ENCODE measurements at places on chromosomes 2 and 18.

DNA sequence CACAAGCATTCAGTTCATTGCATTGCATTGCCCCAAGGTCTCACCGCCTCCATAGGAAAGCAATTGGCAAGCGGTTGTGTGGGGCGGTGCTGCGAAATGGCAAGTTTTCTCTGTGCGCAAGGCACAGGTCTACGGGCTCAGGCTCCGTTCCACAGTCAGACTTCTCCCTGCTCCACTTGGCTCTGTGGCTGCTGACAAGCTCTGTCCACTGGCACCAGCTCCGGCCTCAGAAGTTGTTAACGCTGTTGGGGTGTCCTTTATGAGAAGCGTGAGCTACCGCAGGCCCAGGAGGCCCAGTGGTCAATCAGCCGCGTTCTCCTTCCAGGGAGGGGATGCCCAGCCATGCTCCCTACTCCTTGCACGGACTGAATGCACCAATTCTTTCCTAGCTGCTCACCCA lies 87.0 kb upstream of the GATA6 start:
- no peak for DNase-seq

DNA sequence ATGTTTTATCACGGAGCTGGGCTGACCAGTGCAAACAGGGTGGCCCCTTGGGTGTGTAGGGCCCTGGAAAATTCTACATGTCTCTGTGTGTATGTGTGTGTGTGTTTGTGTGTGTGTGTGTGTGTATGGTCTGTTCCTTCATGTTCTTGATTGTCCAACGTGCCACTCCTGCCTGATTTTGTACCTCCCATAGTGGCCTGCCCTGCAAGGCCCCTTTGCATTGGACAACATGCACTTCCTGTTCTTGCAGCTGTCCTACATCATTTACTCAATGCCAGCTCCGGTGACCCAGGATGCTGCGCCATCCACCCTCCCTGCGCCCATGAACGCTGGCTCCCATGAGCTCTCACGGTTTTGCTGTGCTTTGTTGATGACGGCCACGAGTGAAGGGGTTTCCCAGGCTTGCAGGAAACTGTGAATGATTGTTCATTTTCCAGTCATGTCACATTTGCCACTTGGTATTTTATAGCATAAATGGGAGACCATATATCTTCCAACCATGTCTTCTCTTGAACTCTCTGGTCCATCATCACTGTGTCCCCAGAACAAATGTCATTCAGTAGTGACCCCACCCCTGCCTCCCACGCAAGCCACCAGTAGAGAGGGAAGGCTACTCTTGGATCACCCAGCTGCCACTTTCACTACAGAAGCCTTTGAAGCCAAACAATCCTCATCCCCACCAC lies 69.7 kb upstream of the NCK2 start:
- no peak for DNase-seq

DNA sequence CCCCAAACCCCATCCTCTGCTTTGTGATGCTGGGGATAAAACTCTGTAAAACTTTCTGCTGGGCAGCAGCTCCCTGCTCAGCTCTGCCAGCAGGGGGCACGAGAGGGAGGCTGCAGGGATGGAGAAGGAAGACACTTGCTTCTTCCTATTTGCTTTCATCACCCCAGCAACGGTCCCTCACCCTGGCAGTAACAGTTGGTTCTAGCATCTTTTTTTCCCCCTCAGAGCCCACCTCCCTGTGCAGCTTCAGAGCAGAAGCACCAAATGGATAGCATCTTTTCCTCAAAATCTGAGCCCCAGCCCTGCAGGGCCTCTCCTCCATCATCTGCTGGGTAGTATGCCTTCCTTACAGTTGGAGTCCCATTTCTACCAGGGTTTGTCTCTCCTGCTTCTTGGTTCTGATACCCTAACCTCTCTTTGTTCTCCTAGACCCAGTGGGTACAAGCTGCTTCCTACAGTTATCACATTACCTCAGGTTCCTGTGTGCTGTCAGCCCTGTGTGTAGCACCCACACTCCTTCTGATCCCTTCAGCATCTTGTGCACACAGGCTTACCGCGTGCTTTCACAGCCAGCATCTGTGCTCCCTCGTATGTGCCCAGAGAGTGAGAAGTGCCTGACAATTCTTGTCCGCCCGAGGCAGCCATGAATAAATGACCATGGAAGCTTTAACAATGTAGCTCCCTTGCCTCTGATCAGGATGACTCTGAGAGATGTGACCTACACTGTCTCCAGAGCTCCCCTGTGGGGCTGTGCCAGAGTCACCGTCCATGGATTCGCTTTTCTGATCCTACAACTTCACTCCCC lies 14.5 kb downstream of the CKAP2L start:
- no peak for DNase-seq

- no peak for DNase-seq
These were observed 136.4 kb downstream of the SCG2 start for GRCh38 chr2:223465793-223466192.

DNA sequence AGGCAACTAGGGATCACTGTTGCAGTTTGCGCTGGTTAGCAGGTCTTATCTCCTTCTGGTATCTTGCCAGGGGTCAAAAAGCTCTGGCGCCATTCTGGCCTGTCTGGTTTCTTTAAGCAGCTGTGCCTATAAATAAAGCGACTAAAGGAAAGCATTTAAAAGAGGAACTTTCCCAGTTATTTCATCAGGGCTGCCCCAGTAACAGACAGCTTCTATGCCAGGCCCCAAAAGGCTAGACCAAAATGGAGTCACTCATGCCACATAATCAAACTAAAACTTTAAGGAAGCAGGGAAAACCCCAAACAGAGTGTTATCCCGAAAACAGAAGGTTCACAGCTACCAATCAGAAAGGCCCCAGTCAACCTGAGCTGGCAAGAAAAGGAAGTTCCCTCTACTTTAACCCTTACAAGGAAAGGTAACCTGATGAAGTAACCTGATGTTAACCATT lies 41.2 kb upstream of the HNRNPA3 start:
- no peak for DNase-seq

DNA sequence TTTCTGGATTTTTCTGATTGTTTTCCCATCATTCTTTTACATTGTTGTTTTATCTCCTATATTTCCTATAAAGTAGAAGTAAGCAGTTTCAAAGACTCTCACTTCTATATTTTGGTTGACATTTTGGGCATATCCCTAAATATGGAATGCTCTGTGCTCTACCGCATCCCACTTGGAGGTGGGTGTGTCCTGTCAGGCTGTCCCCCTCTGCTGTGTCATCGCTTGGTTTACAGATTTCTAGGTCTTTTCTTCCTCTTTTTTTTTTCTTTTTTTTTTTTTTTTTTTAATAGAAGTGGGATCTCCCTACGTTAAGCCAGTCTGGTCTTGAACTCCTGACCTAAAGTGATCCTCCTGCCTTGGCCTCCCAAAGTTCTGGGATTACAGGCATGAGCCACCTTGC lies 13.3 kb downstream of the DGKD start:
- DNase-seq, result no peak

GRCh38 chr18:72848503-72849237 lies 19.1 kb downstream of the NETO1 start:
- no peak for DNase-seq

GRCh38 chr18:35376393-35376741 lies 770 bp downstream of the ZNF396 start:
- DNase-seq, result no peak

DNA sequence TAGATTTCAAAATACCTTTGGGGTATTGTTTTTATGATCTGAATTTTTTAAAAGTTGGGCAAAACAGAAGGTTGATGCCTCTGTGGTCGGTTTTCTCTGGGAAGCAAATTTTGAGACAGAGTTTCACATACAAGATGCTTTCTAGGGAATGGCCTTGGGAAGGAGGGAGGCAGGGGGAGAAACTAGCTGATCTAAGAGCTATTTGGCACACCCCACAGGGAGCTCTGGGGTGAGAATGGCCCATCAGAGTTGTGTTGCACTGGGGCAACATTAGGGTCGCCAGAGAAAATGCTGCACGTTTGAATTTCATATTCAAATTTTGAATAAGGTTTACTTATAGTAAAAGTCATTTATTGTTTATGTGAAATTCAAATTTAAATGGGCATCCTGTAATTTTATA lies 11.9 kb upstream of the ADAM23 start:
- no peak for DNase-seq

DNA sequence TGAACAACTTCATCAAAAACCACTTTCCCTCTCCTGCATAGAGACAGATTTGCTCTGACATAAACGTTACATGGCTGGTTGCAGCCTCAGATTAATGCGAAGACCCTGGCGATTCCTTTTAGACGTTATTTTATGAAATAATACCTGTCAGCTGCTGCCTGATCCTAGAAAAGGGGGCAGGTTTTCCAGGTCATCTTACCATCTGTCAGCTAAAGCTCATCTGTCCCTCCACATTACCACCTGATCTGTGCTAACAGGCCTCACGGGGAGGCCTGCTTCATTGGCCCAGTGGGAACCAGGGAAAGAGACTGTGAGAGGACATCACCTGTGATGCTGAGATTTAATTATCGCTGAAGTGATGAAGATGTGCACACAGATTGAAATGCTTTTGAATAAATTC lies 261.0 kb downstream of the ARHGAP15 start:
- DNase-seq, result no peak

GRCh38 chr2:96952016-96952750 lies 34.2 kb downstream of the FAM178B start:
- no peak for DNase-seq

- no peak for DNase-seq
These were observed 275.3 kb downstream of the RAD51AP2 start for GRCh38 chr2:17242813-17243485.

DNA sequence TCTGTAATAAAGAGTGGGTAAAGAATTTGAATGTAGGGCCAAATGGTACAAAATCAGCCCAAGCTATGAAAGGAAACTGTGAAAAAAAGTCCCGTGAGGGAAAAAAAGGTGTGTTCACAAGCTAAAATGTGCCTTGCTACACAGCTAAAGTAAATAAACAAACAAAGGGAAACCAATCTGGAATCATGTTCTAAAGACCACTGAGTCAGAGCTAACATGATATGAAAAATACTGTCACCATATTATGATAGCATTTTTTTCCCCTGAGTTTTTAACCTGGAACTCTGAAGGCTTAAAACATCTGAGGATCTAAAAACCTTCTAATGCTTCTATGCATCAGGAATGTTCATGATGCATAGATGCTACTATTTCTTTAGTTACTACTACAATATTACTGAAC lies 58.8 kb downstream of the SCN1A start:
- no peak for DNase-seq

DNA sequence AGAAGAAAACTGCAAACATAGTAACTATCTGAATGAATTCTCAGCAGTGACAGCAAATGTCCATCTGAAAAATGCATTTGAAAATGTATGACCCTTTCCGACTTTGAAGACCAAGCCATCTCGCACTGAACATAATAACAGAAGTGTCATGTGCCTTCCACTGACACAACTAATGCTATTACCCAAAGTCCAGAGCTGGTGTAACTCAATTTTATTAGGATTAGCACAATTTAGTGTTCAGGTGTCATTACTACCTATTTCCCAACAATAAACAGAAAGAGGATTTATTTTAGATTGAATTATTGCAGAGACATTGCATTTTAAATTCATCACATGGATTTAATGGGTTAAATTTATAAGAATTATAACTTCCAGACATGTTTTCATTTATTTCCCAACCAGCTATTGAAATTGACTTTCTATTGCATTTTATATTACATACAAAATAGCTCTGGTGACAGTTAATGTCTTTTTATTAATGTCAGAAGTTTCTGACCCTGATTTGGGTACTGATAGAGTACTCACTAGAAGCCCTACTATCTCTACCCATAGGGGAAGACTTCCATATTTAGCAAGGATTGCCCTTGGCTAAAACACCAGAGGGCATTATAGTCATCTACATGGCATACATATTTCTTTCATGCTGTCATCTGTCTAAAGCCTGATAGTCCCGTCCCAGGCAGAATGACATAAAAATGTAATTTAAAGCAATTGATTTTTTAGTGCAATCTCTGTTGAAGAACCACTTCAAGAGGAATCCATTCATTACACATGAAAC lies 7.0 kb upstream of the STK39 start:
- DNase-seq, result no peak

DNA sequence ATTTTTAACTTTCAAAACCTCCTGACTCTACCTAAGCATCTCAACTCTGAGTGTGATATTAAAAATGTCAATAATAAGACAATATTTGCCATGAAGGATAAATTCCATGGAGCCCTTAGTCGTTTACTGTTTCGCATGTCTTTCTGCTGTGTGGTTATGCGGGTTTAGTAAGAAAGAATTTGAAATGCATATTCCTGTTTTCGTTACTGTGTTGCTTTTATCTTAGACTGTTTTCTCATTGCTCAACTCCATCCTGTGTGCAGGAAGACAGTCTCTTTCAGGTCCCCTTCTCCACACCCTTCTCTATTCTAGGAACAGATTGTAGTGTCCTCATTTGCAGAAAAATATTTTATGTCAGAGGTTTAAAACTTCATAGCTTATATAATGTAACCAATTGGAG lies 82.5 kb upstream of the MAP3K20 start:
- DNase-seq, result no peak

DNA sequence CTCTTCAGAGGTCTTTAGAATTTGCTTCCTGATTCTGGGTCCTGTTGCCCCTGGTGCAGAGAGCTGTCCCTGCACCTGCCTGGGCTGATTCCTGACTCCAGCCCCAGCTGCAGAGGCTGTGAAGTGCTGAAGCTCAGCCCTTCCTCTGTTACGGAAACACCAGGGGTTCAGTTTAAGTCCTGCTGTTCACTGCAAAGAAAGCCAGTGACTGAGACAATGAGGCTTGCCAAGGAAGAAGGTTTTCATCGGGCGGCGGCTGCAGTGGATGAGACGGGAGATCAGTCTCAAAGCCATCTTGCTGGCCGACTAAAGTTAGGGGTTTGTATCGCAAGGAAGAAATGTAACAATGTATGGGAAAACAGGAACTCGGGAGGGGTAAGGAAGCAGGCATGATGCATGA lies 142.4 kb upstream of the ZNF236 start:
- DNase-seq, result no peak

- DNase-seq, result no peak
These were observed 32.8 kb downstream of the GRHL1 start for GRCh38 chr2:9984217-9984739.

DNA sequence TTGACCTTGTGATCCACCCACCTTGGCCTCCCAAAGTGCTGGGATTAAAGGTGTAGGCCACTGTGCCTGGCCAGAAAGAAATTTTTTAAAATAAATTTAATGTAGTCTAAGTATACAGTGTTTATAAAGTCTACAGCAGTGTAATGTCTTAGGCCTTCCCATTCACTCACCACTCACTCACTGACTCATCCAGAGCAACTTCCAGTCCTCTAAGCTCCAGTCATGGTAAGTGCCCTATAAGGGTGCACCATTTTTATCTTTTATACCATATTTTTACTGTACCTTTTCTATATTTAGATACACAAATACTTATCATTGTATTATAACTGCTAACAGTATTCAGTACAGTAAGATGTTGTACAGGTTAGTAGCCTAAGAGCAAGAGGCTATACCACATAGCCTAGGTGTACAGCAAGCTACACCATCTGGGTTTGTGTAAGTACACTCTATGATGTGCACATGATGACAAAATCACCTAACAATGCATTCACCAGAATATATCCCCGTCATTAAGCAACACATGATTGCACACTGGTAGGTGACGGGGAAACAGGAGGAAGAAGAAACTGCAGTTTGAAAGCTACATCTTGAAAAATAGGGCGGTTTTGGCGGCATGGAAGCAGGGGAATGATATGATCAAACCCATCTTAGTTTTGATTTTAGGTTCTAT lies 105.1 kb upstream of the ITGB6 start:
- DNase-seq, result no peak

- DNase-seq, result no peak
These were observed 166.8 kb downstream of the TGIF1 start for GRCh38 chr18:3616744-3617143.

GRCh38 chr18:25621682-25622081 lies 269.7 kb upstream of the ZNF521 start:
- DNase-seq, result no peak
